ENCODE measurements at places on chromosomes 3 and 15.

GRCh38 chr3:38009807-38010591 lies 19.4 kb downstream of the VILL start:
- DNase-seq = no peak

DNA sequence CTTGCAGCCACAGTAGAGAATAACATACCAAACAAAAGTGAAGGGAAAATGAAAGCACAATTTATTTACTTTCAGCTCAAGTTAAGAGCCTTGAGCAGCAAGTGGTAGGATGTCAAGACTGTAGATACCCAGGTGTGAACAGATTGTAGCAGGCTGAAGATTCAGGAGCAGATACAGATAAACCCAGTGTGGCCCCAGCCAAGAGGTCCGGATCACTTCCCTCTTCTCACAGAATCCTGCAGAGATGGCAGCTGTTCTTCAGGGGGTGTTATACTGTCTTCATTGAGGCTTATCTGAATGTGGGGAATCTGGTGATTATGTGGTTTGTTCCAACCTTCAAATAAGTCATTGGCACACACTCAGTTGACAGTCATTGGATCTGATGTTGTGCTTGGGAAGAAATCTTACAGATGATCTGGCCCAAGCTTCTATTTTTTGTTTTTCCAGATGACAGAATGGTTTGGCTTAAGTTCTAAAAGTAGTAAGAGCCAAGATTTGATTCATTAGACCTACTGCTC lies 2.2 kb downstream of the STARD9 start:
- DNase-seq = no peak

DNA sequence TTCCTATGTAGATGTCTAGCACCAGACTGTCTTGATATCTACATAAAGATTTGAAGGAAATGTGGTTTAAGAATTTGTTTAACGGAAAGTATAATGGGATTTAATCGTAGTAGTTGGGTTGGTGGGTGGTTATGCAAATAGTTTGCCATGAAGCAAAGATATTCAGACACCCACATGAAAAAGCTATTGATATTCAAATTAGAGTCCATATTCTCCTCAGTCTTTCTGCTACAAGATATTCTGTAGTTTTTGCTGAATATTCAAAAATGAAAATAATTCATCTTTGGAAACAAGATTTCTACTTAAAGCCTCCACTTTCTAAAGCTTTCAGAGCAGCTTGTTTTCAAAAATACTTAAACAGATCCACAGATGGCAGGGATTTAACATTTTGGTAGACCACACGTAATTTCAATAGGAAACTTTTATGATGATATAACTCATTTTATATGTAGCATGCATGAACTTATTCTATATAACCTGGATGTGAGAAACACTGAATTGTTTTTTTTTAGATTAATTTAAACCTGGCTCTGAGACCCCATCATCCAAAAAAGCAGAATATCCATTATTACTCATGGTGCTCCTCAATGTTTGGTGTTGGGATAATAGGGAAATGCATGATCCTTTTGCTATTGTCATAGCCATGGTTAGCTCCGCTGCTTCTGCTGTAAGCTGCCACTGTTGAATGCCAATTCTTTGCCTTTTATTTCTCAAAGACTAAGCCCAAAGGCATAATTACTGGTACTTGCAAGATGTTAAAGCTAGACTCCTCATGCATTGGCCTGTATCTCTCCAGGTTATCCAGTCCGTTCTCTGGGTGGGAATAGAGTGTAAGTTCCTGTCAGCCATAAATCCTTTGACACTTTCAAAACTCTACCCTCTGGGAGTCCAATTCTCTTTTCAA lies 98.0 kb downstream of the GMNC start:
- no peak for DNase-seq

- DNase-seq = no peak
Measured at GRCh38 chr3:124424396-124424795, 305.9 kb upstream of the UMPS start.

DNA sequence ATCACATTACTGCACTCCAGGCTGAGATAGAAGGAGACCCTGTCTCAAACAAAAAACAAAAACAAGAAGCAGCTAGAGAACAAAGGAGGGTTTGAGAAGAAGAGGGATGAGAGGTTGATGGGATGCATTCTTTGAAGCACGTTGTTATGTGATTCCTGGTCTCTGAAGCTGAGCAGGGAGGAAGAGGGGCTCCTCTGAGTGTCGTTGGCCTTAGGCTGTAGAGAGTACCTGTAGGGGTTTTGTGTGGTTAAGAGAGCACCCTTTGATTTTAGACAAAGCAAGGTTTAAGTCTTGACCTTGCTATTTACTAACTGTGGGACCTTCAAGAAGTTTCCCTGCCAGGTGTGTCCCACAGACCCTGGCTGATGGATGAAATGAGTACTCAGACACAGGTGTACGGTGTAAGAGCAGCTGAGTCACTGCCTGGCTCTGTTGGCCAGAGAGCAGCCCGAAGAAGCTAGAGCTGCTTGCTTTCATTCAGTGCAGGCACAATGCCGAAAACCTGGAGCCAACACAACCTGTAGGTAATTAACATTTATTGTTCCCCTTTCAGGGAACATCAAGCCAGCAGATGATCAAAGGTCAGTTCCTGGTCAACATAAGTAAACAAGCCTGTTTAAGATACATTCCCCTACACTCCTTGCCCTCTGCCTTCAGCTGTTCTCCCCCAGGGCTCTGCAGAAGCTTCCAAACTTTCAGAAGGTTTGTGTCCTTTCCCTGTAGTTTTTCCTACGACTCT lies 67.2 kb downstream of the LRRK1 start:
- no peak for DNase-seq

GRCh38 chr3:64353226-64353625 lies 128.0 kb upstream of the PRICKLE2 start:
- no peak for DNase-seq

DNA sequence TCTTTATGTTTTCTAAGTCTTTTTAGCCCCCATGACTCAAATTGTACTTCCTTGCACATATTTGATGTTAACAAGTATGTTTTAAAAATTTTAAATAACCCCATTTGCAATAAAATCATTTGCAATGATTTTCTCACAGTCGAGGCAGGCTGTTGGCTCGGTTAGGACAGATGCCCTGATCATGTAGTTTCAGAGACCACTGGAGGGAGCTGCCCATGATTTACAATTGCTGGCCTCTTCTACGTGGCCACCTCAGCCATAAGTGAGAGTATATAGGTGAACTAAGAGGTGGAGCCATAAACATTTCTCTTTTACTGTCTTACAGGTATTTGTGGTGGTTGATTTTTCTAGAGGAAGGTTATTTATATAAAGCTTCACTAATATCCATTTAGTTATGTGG lies 1.7 kb downstream of the DTWD1 start:
- DNase-seq = no peak

DNA sequence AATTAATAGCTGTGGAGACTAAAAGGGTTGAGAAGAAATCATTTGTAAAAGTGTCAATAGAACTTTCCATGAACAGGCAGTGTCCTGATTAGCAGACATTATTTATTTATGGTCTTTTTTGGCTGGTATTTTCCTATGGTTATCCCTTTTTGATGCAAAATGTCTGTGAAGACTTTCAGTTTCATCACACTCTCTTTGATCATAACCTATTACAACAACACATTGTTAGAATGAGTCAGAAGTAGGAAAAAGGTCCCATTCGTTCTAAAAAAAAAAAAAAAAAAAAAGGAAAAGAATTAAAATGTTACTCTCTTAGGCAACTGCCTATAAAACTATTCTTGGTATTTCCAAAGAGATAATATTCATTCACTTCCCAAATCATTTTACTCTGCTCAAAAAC lies 62.1 kb downstream of the SLC49A4 start:
- peak; percentile 90 for DNase-seq

DNA sequence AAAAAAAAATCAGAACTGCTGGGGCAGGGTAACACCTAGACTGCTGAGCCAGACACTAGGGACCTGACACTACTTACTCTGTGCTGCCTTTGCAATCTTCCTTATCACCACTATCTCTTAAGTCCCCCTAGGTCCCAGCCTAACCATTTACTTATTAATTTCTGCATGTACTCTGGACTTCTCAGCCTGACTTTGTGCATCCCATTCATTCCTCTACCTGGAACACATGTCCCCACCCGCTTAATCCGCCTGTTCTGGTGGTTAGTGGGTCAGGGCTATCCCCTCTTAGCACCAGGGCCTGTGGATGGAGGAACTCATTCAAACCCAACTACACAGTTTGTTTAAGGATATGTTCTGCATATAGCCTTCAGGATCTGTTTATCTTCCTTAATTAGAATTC lies 5.0 kb upstream of the CACNA1D start:
- DNase-seq = no peak

DNA sequence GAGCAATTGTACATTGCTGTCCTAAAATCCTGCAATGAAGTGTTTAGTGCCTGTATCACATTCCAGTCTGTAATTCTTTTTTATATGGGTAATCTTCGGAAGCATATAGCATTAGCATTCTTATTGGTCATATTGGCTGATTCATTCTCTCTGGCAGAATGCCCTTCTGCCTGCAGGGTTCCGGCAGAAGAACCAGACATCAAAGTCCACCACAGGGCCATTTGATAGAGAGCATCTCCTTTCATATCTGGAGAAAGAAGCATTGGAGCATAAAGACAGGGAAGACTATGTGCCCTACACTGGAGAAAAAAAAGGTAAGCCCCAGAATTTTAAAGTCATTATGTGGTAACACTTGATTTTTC lies 39.6 kb downstream of the TMOD3 start:
- no peak for DNase-seq

GRCh38 chr3:97235179-97235578 lies 420.8 kb downstream of the EPHA6 start:
- no peak for DNase-seq

DNA sequence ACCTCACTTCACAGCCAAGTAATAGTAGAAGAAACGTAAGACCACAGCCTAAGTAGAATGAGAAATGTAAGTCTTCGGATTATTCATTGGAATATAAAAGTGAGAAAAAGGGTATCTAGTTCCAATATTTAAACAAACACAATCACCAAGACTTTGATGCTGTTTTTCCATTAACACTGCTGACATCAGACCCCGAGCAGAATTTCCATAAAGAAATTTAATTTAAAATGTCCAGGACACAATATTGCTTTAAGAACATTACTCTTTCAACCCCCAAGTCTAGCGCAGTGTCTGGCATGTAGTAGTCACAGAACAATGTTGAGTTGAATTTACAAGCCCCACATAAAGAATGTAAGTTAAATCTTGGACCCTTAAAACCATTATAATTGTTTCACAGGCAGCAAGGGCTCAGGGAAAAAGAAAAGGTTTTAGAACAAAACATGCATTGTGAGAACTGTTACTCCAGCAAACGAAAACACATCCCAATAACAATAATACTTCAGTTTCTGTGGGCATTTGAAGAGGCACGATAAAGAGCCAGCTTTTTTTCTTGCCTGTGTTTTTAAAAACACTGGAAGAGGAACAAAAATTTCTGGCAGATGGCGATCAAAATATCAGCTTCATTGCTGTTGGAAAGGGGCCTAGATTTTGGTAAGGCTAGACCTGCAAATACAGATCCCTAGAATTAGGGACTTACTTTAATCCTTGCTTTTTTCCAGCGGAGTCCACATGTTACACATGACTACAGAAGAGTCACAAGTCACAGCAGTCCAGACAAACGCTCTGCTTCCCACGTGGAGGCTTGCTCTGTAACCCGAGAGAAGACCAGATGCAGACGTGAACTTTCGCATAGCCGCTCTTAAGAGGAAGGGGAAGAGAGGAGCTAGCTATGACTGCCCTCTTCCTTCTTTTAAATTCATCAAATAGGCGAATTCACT lies 77.9 kb upstream of the IGSF10 start:
- DNase-seq = no peak

- no peak for DNase-seq
Measured at GRCh38 chr3:88188436-88188835, 38.7 kb downstream of the C3orf38 start.

GRCh38 chr15:83320404-83320803 lies 35.9 kb upstream of the BNC1 start:
- DNase-seq = no peak

DNA sequence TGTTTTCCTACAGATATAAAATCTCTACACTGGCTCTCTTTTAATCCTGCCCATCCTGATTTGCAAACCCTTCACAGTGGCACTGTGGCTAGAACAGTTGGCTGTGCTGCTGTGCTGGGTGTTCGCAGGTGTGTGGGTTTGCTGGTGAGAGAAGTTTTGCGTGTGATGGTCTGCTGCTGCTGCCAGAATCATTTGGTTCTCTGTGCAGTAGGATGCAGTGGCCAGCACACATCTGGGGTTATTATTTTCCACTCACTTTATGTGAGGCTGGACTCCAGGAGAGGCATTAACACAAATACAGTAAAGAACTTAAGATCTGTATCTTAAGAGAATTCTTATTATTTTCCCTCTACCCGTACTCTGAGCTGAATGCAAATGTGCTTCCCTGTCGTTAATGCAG lies 16.0 kb upstream of the PSMD6 start:
- no peak for DNase-seq

GRCh38 chr3:50316657-50317242 lies 5.8 kb downstream of the HYAL2 start:
- no peak for DNase-seq

- DNase-seq = no peak
Measured at GRCh38 chr3:117104381-117104780, 394.8 kb downstream of the TUSC7 start.

GRCh38 chr3:79113876-79114275 lies 653.9 kb downstream of the ROBO1 start:
- no peak for DNase-seq

- no peak for DNase-seq
Measured at GRCh38 chr3:61522060-61522459, 39.3 kb upstream of the PTPRG start.

DNA sequence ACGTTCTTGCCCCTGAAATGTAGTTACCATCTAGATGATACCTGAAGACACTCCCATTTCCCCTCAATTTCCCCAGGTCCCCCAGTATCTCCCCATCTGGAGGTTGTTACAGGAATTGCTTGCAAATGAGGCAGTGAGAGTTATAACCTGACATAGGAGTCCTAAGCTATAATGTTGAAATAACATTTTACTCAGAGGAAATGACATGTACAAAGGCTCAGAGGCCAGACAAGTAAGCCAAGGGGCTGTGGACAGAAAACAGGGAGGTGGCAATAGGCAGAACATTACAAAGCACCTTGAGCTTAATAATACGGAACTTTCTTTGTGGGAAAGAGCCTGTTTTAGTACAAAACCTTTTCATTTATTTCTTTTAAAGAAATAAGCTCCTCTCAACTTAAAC lies 171.9 kb downstream of the FRMD5 start:
- DNase-seq = no peak

- DNase-seq = no peak
Measured at GRCh38 chr15:36644191-36644896, 64.9 kb downstream of the CDIN1 start.

DNA sequence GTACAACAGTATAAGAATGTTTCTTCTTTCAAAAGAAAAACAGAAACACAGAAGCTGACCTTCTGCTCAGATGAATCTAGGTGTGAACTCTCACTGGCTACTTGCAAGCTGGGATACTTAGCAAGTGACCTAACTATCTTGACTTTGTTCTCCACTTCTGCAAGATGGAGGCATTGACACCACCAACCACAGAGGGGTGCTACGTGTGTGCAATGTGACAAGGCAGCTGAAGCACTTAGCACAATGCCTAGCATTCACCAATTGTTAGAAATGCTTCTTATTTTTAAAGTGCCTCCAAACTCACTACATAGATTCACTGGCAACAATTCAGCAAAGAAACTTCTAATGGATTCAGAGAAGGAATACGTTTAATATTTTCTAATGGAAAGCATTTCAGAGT lies 331.4 kb upstream of the WNT5A start:
- no peak for DNase-seq

All from inflammatory macrophage treated with lipopolysaccharide for 1 hour (primary cell).